ENCODE measurements at places on chromosomes 11 and 22. TPM values are rescaled to one million over a fixed set of nuclear protein-coding genes. Genes with fewer than 3 reads are reported as not detected.

Gene HBD
- total RNA-seq, result not detected

Gene CASP5
- not detected for total RNA-seq

Gene OR10D3
- total RNA-seq, result not detected

Gene AP5B1
- total RNA-seq, result 15.7 TPM

Gene TBCEL
- 9.5 TPM for total RNA-seq

Gene OR5A1
- total RNA-seq, result not detected

Gene FIBIN
- not detected for total RNA-seq

Gene MAP6
- 1.6 TPM for total RNA-seq

Gene CRYBA4
- total RNA-seq, result not detected

Gene ESAM
- total RNA-seq, result not detected

Gene OR52N4
- not detected for total RNA-seq

Gene RCOR2
- total RNA-seq, result 54.9 TPM

Gene ARHGAP8
- total RNA-seq, result 15.7 TPM

Gene WT1
- not detected for total RNA-seq

Gene MYBPC3
- total RNA-seq, result not detected

Gene CBLIF
- not detected for total RNA-seq

Gene NXPE4
- not detected for total RNA-seq

Gene TSGA10IP
- total RNA-seq, result not detected

Gene EI24
- 49.4 TPM for total RNA-seq

Gene LMO1
- total RNA-seq, result not detected

Gene RIN1
- total RNA-seq, result 34.3 TPM

Gene CATSPER1
- total RNA-seq, result not detected

Gene NRGN
- total RNA-seq, result not detected

Gene CREB3L1
- 7.2 TPM for total RNA-seq

Gene MICAL2
- total RNA-seq, result 12.6 TPM

Gene PHRF1
- 34.8 TPM for total RNA-seq

Gene PUS3
- 16.3 TPM for total RNA-seq

Gene CDHR5
- not detected for total RNA-seq

Gene NRIP3
- 1.1 TPM for total RNA-seq

Gene DENND6B
- total RNA-seq, result 0.37 TPM

Gene TIMP3
- total RNA-seq, result not detected

Gene LDHAL6A
- not detected for total RNA-seq

Gene SCGB1C1
- not detected for total RNA-seq

Gene TRIM48
- total RNA-seq, result 0.43 TPM

Gene NUMA1
- total RNA-seq, result 136 TPM

Gene RAG2
- total RNA-seq, result not detected
